Stimulated activated CD8-positive, alpha-beta memory T cell treated with anti-CD3 and anti-CD28 coated beads, Interleukin-4, amount 100 ng/mL, for 1 hour (primary cell): ENCODE measurements at places on chromosomes 2 and 18.

- no peak for DNase-seq
Observed at GRCh38 chr2:135132314-135132713, 80.2 kb downstream of the RAB3GAP1 start.

DNA sequence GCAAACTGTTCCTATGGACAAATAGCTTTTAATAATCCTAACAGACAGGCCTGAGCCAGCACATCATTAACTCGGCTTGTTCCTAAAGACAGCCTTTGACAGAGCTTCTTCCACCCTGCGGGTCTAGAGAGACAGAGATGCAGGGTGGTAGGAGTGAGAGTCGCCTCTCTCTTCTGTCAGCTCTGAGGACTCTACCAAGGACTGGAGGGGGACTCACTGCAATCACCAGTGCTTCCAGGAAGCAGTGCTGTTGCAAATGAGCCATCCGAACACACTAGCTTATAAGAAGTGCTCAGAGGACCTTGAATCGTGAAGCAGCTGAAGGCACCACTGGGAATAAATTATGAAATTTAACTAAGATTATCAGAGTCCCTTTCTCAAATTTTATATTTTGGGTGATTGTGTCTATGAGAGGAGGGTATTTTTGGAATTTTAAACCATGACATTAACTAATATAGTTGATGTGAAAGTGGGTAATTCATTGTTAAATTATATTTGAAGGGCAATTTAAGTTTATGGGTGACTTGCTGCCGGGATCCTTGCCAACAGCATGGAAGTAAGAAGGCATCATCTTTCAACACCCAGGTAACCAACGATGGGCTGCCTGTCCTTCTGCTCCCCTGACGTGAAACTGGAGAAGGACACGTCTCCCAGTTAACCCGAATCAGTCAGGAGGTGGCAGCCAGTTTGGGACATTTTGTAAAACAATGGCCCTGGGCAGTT, 43.6 kb upstream of the PXDN start:
- no peak for DNase-seq

- no peak for DNase-seq
Observed at GRCh38 chr2:55163941-55164390, 68.1 kb downstream of the CLHC1 start.

- no peak for DNase-seq
Observed at GRCh38 chr2:157741819-157742484, 113.3 kb upstream of the ACVR1C start.

DNA sequence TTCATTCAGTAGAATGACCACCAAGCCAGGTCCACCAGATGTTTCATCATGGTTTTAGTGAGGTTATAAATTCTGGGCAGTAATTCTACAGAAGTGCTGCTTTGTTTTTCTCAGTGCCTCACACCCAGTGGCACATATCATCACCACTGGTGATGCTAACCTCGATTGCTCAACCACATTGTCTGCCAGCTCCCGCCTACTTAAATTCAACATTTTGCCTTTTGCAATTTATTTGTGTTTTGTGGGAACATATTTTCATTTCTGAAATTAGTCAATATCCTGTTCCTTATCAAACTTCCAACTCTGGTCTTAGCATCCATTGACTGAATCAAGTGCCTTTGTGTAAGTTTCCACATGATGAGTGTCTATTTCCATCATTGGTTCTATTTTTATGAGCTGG, 62.3 kb upstream of the TMEM178A start:
- no peak for DNase-seq

DNA sequence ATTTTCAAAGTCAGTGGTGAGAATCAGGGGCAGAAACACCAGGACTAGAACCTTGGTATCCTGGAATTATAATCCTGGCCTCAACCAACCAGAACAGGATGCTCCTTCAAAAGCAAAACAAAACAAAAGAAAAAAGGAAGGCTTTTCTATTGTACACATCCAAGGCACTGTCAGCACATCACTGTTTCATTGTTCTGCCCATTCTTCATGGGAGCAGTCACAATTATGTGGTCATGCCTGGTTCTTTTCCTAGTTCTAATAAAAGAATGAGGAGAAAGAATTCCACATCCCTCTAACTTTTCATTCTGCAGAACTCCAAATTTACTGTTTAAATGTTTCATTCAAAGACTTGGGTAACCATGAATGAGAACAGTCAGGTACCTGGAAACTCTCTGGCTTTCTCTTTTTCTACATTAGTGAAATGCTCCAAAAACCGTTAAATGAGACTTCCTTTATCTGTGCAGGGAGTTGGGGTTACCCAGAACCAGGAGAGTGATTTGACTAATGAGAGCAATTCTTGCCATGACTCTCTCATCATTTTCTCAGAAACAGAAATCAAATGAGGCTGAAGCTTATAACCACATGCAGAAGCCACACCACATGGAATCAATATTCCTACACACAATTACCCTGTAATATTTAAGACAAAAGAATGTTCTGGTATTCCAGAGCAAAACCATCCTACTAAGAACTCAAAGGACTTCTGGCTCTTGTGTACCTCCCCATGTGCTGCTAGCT, 110.9 kb upstream of the CCDC150 start:
- no peak for DNase-seq

DNA sequence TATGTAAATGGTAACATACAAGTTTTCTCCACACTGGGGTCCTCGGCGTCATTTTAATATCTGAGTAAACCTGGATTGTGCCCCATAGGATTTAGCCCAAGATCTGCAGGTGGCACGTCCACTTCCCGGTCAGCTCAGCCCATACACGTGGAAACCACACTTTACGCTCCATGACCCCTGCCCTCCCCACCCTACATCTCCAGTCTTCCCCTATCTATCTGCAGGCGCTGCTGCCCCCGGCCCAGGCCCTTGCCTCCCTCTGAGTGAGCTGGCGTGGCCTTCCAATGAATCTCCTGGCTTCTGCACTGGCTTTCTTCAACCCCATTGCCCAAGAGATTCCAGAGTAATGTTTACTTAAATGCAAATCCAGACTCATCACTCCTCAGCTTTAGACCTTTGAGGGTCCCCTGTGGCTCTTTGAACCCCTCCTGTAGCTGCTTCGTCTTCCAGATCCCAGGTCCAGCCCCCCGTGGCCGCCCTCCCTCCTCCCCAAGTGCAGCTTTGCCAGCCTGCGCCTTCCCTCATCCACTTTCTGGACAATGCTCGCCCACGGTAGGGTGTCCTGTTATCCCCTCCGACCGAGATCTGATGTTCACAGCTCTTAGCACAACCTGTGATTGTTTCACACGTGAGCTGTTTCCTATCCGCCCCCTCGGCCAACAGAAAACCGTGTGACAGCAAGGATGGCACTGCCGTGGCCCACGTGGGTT, 421.4 kb upstream of the SALL3 start:
- no peak for DNase-seq

GRCh38 chr18:52700816-52701215, 360.8 kb downstream of the DCC start:
- DNase-seq, result no peak

DNA sequence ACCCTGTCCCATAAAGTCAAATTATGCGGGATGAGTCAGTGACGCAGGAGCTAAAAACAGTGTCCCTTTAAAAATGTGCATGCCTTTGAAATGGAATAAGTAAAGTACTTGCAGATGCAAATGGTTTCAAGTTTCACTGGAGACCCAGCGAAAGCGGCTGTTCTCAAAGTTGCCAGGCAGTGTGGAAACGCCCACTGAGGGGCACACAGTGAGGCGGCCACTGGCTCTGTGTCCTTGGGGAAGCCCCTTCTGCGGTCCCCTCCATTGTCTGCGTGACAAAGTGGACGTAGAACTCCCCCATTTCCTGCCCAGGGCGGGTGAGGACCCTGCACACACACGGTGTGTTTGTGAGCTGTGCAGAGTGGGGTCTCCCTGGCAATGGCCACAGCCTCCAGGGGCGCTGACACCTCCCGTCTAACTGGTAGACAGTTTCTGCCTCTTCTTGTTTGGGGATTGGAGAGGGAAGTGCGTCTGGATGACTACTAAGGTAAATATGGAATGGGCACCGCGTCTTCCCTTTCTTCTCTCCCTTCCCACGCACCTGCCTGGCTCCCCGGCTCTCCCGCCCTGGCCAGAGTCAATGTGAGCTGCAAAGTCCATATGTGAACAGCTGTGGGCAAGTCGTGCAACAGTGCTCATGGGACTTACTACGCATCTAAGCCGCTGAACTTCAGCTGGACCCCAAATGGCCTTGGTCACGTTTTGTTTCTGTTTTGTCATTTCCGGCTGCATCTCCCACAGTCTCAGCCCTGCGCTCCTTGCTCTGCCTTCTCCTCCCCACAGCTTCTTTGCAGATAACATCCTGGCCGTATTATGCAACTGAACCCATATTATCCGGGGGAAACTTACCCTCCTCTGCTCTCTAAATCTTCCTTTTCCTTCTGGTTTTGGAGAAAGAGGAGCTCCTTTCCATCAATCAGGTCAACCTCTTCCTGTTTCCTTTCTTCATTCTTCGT, 33.7 kb upstream of the ZNF516 start:
- no peak for DNase-seq

DNA sequence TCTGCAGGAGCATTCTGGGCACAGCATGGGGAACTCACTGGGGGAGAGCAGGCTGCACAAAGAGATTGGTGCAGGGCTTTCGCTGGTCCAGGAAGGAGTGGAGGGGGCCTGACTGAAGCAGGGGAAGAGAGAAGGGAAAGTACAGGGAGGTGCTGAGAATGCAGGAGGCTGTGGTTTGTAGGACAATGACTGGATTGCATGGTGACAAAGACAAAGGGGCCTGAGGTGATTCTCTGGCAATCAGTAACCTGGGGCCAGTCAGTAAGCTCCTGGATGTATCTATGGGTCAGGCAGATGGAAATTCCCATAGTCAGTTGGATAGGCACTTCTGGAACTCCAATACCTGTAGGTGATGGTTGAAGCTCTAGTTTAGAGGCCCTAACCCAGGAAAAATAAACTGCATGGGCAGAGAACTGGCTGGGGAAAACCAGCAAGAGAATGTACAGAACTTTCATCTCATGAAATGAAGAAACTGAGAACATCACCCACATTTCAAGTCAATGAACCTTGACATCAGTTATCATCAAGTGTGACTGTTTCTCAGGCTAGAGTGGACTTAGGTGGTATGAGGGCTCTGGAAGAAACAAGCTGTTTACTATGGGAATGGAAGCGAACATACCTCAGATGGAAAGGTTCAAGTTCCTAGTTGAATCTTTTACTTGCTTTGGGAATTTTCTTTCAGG, 193.2 kb downstream of the TPGS2 start:
- DNase-seq, result no peak

DNA sequence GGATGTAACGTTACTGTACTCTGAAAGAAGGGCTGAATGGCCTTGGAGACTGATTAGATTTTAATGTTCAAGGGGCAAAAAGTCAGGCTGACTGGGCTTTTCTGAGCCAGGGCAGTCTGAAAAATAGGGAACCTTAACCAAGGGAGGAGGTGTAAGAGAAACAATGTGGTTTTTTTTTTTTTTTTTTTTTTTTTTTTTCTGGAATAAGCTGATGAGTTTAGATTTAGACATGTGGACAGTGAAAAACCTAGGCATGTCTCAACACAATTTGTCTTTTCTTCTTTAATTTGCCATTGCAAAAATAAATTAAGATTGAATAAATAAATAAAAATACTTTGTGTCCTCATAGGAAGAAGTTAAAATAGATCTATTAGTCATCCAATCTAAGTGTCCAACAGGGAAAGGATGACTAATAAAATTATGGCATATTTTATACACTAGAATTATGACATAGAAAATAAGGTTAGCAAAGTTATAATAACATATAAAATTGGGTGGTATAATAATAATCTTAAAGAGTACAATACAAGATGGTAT, 237.6 kb upstream of the TRIB2 start:
- DNase-seq, result no peak

- DNase-seq, result no peak
Observed at GRCh38 chr2:127569666-127570065, 34.2 kb downstream of the MYO7B start.

DNA sequence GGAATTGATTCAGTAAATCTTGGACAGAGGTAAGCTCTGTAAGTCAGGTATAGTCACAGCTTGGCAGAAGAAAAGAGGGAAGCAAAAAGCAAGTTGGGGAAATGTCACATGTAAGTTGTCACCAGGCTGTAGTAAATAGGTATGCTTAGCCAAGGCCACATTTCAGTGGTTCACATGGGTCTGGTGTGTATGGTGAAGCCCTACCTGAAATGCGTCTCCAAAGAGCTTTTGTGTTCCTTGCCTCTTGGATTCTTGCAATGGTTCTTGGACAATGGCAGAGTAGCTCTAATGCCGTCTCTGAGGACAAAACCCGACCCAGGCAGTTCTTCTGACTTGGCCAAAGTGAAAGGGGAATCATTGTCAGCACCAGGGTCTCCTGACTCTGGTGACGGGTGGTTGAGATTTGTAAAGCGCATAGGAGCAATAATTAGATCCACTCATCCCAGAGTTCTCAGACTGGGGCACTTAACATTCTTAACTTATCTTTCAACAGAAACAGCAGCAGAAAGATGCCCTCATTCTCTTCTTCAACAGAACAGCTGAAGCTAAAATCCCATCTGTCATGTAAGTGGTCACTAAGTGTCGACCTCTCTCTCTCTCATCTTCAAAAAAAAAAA, 34.4 kb upstream of the RPL37A start:
- DNase-seq, result no peak

- DNase-seq, result no peak
Observed at GRCh38 chr18:56302156-56302555, 336.2 kb downstream of the TXNL1 start.

DNA sequence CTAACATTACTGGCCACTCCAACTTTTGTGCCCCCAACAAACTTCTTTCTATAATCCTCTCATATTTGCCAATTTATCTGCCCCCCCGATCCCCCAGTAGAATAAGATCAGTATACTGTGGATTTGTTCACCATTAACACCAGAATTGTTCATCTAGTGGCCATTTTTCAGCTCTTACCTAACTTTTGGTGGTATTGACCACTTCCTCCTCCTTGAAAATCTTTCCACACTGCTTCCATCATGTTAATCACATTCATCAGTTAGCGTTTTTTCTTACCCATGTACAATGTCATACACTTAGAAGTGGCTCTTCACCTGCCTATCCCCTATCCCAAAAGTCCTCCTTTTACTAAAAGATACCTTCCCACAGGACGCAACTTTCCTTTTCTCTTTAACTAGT, 6.1 kb downstream of the IMPACT start:
- DNase-seq, result no peak

GRCh38 chr18:10842861-10843260, 306.5 kb downstream of the PIEZO2 start:
- no peak for DNase-seq

- DNase-seq, result no peak
Observed at GRCh38 chr2:239318790-239319661, 81.8 kb downstream of the HDAC4 start.

GRCh38 chr2:209977386-209978239, 24.8 kb upstream of the RPE start:
- DNase-seq, result no peak

GRCh38 chr2:39730685-39731302, 48.3 kb downstream of the THUMPD2 start:
- no peak for DNase-seq

DNA sequence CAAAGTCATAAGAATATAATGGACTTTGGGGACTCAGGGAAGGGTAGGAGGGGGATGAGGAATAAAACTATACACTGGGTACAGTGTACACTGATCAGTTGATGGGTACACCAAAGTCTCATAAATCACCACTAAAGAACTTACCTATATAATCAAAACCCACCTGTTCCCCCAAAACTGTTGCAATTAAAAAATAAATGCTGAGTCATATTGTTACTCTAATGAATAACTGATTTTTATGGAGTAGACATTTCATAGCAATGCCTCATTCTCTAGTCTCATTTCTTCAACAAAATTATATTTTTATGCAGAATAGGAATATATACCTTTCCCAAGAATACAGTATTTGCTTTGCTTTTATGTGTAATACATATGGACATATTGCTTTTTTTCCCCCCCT, 181.2 kb downstream of the ST6GAL2 start:
- no peak for DNase-seq

GRCh38 chr2:70391988-70392387, 90.1 kb upstream of the FAM136A start:
- DNase-seq, result no peak
